ENCODE measurements at places on chromosomes 13 and 19.
A peak's percentile ranks its signal among the peaks of the same experiment; 100 is the strongest.

DNA sequence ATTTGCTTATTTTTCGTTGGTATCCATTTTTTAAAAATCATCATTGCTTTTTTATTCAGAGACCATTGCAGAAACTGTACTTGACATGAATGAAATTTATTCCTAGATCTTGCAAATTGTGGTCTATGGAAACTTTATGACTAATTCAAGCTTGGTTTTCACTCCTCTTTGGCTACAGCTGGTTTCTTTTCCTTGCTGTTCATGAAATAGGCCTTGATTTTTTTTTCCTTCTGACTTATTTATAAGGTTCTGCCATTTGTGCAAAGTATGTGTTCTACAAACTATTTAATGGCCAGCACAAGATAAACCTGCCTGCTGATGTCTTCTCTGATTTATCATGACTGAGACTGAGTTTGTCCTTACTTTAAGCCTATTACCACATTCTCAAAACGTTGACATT is 764.0 kb upstream of the SLITRK5 start:
- no peak for DNase-seq

GRCh38 chr13:106560821-106561220 is 7.1 kb downstream of the ARGLU1 start:
- DNase-seq: no peak

- DNase-seq: no peak
Observed at GRCh38 chr13:101785858-101786257, 333.4 kb downstream of the ITGBL1 start.

GRCh38 chr19:39032063-39032918 is at the start of gene FBXO27:
Gene FBXO27, minus strand, starts transcription at chr19:39032549. Its CDS starts 322 bp downstream, at chr19:39032227.
- DNase-seq: peak; percentile 4

- DNase-seq: no peak
Observed at GRCh38 chr13:42592915-42593900, 19.3 kb downstream of the TNFSF11 start.

DNA sequence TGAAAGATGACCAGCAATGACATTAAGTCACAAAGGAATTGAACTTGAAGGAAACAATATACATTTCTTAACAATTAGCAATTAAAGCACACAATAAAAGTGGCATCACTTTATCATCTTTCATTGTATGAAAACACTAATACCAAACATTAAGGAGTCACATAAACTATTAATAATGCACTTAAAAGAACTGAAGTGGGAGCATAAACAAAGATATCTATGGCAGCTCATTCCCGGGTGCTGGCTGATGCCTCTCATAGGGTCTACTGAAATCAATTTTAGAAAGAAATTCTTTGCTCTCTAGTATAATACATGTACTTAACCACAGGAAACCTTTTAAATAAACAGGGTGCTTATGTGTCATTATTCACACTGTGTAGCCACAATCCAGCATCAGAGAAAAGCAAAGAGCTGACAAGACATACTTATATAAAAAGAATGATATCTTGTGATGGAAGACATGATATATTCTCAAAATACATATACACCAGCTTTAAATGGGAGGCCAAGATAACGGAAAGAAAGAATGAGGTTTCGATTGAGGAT is 1207.8 kb downstream of the EFNB2 start:
- no peak for DNase-seq

DNA sequence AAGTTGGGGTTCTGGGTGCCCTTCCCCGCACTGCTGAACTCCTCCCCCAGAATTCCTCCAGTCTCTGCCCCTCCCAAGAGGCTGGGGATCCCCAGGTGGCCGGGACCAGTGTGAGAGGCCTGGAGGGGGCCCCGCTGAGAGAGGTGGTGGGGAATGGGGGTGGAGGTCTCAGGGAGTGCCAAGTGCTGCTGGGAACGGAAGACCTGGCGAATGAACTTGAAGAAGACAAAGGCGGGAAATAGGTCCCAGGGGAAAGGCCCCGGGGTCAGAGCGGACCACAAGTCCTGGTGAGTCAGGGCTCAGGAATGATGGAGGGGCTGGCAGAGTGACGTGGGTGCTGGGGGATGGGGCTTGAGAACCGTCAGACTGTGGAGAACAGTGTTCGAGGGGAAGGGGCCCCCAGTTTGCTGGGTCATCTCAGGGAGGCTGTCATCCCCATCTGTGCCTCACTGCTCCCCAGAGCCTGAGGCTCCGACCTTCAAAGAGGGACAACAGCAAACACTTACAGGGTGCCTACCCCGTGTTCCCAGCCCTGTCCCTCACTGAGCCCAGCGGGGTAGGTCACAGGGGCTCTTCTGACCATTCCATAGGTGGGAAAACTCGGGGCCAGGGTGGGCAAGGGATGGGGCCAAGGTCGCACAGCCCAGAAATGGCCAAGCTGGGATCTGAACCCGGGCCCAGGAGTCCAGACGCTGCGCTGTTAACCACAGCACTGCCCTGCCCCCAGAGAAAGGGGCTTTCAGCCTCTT is 16.0 kb upstream of the SEMA6B start:
- no peak for DNase-seq

DNA sequence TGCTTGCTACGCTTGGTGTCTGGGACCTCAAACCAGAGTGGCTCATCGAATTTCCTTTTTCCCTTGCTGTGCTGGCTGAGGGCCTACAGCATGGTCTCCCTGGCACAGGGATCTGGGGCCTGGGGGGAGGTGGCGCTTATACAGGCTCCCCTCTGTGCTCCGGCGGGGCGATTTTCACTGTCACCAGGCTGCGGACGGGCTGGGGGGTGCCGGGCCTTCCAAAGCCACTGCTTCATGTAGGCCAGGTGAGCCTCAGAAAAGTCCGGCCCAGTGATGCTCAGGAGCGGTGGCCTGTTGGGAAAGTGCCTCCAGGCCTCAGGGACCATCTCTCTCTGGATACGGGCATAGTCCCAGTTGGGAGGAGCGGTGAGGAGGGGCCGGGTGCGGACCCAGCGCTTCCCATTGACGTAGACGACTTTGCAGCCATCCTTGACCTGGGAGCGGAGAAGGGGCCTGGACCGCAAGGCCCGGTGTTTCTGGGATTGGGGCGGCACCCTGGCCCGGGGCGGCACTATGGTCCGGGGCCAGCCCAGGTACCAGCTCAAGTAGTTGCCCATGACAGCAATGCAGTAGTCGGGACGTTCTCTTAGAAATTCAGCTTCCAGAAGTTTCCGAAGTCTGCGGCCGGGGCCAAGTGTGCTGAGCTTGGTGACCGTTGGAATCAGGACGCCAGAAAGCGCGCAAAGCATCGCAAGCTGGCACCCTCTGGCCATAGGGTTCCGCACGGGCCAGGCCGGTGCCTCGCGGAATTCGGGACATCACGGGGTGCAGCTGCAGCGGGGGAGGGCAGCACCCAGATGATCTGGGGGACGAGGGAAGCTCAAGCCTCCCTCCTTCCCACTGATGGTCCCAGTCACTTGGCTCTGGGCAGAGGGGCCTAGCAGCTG is 255.9 kb downstream of the SLC7A1 start:
- DNase-seq: no peak

- DNase-seq: no peak
Observed at GRCh38 chr13:26022538-26023292, 29.1 kb downstream of the SHISA2 start.

DNA sequence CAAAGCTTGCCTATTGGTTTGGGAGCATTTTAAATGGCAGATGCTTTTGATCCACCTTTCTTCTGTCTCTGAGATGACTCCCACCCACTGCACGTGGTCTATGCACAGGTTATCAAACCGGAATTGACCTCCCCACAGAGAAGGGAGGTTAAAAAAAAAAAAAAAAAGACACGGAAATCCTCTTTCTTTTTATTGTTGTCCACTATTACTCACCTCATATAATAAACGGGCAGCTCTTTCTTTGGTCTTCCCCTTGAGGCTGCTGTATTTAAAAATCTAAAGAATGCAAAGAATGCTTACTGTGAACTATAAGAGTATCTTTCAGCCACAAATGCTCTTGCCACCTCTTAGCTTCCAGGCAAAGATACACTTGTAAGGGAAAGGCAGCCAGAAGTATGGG is 329.7 kb downstream of the NDFIP2 start:
- no peak for DNase-seq

- DNase-seq: no peak
Observed at GRCh38 chr19:40599902-40600569, 1.1 kb upstream of the LTBP4 start.

GRCh38 chr13:102236341-102236740 is 165.5 kb downstream of the FGF14 start:
- DNase-seq: no peak

GRCh38 chr19:58385891-58386575 is 1.0 kb upstream of the RPS5 start:
- peak; percentile 40 for DNase-seq

GRCh38 chr19:37227996-37228395 is 10.0 kb downstream of the ZNF383 start:
- DNase-seq: peak; percentile 37

GRCh38 chr19:41548954-41549688 is 26.8 kb upstream of the CEACAM21 start:
- peak; percentile 74 for DNase-seq

DNA sequence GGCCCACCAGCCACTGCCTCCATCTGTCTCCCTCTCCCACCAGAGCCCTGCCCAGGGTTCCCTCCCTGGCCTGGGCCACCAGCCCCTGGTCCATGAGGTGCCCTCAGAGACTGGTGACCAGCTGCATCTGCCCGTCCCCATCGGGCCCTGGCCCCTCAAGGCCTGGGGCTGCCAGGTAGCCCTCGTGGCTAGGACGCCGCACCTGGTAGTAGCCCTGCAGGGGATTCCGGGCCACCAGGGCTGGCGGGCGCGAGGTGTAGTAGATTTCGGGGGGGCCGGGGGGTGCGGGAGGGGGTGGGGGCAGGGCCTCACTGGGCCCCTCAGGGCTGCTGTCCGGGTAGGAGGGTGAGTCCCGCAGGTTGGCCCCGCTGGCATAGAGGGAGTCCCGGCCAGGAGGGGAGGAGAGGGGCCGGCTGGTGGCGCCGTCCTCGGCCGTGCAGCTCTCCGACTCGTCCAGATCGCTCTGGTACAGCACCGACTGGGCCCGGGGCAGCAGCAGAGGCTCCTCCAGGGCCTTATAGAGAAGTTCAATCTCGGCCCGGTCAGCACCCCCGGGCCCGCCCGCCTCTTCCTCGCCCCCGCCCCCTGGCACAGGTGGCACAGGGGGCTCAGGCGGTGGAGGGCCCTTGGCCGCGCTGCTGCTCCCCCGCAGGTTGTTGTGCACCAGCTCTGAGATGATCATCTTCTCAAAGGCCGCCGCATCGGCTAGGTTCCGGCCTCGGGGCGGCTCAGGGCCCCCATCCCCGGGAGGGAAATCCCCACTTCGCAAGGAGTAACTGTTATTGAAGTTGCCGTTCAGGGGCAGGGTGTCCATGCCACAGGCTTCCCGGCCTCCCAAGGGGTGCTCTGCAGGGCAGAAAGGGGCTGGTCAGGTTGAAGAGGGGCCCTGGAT is 14.6 kb upstream of the ASF1B start:
- no peak for DNase-seq

GRCh38 chr13:99446242-99446641 is 55.0 kb upstream of the TM9SF2 start:
- no peak for DNase-seq

DNA sequence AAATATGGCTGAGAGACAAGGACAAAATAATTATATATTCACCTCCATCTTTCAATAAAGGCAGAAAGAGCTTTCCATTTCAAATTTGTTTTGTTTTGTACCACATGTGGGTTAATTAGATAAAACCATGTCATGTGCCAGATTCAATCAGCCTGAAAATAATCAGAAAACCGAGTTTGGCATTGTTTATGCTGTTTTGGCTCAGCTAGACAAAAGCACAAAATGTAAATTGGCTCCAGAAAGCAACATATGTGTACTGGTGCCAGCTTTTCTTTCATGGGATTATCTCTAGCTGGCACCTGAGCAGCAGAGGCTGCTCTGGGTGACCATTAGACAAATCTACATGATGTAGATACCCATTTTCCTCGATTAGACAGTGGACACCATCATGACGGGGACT is 9.2 kb upstream of the DNAJC15 start:
- DNase-seq: no peak

GRCh38 chr13:57665481-57665880 is 33.9 kb downstream of the PCDH17 start:
- no peak for DNase-seq

Measured in activated naive CD4-positive, alpha-beta T cell treated with Interleukin-2 at 50 U/mL for 16 hours (primary cell).